ENCODE measurements at places on chromosomes 4 and X.

DNA sequence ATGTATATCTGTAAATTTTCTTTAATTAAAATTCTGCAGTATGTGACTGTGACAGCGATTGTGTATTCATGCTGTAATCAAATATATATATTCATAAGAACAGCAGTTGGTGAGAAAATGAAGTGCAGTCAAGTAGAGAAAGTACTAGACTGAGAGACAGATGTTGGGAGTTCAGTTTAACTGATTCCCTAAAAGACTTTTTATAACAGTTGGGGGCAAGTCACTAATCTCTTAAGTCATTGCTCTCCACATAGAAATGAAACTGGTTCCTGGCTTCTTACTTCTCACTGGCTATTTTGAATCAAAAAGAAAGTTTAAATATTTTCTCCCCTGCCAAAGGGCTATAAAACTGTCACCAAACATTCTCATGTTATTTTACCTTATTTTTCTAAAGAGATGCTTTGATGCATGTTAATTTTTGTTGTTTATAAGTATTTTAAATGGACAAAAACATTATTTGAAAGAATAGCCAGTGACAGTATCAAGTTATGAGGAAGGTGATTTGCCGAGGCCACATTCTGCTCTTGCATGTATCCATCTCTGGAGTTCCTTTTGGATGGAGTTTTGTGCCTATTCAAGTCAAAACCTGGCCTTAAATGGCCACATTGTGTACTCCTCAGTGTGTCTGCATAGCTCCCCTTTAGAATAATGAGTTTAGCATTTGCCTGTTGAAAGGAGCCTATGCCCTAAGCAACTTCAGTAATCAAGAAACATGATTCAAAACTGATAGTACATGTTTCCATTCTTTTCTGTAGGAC lies 30.8 kb downstream of the EXOC1 start:
- peak; percentile 91 for DNase-seq

GRCh38 chr4:93911671-93912070 lies 83.1 kb downstream of the ATOH1 start:
- no peak for DNase-seq

DNA sequence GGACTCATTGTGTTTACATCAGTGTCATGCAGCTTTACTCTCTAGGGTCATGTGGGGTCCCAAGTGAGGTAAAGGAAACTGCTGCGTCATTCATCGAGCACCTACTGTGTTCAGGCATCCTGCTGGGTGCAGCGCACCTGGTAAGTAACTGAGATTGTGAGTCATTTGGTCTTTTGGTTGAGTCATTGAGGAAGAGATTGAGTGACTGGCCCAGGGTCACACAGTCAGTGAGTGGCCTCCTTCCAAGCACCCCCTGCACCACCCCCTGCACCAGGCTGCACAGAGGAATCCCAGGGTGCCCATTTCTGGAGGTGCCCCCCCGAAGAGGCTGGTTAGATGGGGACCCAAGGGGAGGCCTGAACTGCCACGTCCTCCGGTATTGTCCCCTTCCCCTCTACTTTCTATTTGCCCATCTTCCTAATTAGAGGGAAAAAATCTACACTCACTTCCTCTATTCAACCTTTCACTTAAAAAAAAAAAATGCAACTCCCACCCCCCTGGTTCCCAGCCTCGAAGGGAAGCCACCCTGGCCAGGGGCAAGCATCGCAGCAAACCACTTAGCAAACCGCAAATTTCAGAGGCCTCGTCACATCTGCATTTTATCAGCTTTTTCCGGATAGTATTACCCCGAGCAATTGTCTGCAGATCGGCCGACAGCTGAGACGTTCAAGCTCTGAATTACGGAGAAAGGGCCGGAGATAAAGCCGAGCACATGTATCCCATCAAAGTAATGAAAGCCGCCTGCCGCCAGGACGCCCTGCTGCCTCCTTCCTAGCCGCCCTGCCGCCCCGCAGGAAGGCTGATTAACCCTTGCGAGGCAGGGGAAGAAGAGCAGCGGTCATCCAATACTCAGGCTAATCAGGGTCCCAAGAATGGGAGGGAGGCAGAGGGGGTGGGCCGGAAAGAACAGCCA lies 96.3 kb upstream of the MSX1 start:
- DNase-seq, result no peak

- no peak for DNase-seq
Measured at GRCh38 chrX:107736781-107737531, 38.6 kb downstream of the TSC22D3 start.

DNA sequence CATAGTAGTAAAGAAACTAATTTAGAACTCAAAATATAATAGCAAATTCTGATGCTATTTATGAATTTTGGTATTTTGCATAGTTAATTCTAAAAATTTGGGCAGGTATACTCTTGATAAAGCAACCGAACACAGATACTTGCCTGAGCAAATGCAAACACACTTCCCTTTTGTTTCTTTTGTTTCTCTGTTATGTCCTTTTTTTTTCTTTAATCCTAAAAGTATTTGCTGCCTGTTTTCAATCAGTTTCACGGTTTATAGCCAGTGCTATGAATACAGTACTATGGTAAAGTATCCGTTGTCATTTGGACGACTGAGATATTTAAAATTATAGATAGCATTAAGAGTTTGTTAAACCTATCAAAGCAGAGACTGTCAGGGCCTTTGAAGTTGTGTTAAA lies 84.3 kb upstream of the HPRT1 start:
- DNase-seq, result no peak

DNA sequence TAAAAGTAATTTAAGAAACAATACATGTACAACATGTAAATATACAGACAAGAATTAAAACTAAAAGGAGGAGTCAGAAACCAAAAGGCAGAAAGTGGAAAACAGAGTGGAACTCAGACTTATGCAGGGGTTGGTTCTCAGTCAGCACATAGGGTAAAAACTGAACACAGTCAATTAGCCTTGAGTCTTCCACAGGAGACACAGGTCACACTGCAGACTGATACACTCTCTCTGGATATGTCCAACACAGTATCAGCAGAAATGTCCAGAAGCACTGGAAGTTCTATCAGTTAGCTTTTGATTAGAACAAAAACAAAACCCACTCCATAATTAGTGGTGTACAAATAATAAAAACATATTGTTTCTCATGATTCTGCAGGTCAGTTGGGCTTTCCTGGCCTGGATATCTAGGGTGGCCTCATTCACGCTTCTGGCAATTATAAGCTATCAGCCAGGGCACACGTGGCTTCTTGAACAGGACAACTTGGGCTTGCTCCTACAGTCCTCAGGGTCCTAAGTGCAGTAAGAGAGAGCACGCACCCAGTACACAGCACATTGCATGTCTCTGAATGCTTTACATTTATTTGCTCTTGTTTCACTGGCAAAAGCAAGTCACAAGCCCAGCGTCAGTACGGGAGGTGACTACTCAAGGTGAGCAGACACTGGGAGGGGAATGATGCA lies 21.6 kb downstream of the TEC start:
- DNase-seq, result no peak

- DNase-seq, result no peak
Measured at GRCh38 chr4:74640111-74640903, 154.0 kb downstream of the BTC start.

All from NCI-H524 treated with DMSO at 0.1 percent for 48 hours (cell line).